ENCODE measurements at places on chromosomes 11 and 22.

GRCh38 chr22:34804091-34804490 lies 261.9 kb upstream of the ISX start:
- DNase-seq = no peak

DNA sequence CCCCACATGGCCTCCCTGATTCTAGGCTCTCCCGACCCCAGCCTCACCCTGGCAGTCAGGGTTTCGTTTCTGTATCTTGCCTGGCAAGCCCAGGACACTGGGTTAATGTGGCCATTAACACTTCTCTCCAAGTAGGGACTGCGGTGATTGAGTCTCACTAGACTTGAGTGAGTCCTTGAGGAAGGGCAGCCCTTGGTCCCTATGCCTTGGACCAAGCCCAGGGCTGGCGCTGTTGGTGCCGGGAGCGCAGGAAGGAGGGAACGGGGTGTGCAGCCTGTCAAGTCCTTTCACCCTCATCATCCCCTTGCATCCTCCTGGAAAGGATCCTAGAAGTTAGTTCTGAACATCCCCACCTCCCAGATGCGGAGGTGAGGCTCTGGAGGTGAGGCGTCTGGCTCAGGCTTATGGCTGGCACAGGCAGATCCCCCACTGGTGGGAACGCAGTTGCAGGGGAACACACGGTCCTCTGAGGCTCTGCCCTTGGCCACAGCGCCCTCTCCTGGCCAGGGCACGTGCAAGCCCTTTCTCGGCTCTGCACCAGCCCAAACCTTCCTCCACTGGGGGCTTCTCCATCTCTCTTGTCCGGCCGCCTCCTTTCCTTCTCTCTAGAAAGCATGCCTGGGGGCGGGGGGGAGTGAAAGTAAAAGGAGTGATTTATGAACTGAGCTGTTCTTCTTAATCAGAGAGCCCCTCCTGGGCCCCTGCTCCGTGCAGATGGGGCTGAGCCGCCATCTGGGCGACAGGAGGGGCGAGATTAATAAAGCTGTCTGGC lies 56.7 kb downstream of the TP53I11 start:
- peak; percentile 22 for DNase-seq

DNA sequence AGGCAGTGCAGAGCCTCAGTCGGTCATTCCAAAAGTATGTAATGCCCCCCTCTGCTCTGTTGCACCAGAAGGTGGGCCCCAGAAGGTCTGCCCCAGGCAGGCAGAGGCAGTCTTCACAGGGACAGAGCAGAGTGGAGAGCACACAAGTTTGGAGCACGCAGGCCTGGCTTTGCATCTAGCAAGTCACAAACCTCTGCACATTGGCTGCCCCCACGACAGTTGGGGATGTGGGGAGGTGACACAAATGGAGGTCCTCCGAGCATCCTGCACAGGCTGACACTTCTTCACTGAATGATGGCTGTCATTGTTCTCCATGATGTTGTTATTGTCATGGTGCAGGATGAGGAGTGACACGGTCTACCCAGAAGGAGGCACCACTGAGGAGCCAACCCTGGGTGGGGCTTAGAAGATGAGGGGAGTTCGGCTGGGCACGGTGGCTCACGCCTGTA lies 11.9 kb downstream of the TOM1 start:
- DNase-seq = no peak

- no peak for DNase-seq
These were observed 43.2 kb downstream of the USP47 start for GRCh38 chr11:11884774-11885481.

DNA sequence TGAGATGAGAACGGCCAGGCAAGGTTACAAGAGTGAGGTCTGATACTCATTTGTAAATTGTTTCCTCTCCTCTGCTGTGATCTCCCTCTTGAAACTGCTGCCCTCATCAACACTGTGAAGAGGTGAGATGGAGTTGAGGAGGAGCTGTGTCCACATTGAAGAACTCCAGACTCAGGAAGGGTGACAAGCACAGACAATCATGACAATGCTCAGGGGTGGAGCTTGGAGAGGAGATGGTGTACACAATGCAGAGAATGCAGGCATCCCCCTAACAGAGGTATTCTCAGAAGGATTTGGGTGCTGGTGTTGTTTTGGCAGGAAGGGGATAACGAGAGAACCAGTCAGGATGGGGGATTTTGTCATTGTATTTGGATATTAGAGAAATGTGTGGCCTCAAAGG lies 21.5 kb upstream of the MMP7 start:
- no peak for DNase-seq

DNA sequence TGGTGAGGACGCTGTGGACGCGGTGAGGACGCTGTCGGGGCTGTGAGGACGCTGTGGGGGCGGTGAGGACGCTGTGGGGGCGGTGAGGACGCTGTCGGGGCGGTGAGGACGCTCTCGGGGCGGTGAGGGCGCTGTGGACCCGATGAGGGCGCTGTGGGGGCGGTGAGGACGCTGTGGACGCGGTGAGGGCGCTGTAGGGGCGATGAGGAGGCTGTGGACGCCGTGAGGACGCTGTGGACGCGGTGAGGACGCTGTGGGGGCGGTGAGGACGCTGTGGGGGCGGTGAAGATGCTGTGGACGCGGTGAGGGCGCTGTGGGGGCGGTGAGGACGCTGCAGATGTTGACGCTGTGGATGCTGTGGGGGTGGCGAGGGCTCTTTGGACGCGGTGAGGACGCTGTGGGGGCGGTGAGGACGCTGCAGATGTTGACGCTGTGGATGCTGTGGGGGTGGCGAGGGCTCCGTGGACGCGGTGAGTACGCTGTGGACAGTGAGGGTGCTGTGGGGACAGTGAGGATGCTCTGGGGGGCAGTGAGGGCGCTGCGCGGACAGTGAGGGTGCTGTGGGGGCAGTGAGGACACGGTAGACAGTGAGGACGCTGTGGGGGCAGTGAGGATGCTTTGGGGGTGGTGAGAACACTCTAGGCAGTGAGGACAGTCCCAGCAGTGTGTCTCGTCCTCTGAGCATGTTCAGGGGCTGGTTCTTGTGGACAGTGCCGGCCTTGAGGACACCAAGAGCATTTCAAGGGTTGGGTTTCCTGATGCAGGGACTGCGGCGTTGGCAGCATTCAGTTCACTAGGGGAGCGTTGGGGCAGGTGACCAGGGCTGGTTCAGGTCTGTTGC lies 4.2 kb downstream of the GP1BB start:
- no peak for DNase-seq

DNA sequence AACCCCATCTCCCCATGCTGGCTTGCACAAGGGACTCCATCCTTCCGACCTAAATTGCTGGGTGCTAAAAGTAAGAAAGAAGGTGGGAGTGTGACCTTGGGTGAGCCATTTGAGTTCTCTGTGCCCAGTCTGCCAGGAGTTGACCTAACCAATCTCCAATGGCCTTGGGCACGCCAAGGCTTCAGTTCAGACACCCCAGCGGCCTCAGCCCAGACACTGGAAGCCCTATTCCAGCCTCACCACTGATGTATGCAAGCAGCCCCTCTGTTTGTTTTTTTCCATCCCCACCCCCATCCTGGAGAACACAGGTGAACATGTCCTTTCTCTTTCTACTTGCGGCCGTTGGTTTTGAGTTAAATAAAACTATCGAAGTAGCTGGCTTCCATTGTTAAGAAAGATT lies 31.9 kb downstream of the MYH9 start:
- DNase-seq = no peak

GRCh38 chr11:93340223-93340622 lies 9.7 kb downstream of the DEUP1 start:
- DNase-seq = no peak

- DNase-seq = no peak
These were observed 30.8 kb upstream of the POU2AF1 start for GRCh38 chr11:111409915-111410314.

Data from stromal cell of bone marrow (primary cell).